HFF-Myc (cell line): ENCODE measurements at places on chromosomes 1 and 21.

DNA sequence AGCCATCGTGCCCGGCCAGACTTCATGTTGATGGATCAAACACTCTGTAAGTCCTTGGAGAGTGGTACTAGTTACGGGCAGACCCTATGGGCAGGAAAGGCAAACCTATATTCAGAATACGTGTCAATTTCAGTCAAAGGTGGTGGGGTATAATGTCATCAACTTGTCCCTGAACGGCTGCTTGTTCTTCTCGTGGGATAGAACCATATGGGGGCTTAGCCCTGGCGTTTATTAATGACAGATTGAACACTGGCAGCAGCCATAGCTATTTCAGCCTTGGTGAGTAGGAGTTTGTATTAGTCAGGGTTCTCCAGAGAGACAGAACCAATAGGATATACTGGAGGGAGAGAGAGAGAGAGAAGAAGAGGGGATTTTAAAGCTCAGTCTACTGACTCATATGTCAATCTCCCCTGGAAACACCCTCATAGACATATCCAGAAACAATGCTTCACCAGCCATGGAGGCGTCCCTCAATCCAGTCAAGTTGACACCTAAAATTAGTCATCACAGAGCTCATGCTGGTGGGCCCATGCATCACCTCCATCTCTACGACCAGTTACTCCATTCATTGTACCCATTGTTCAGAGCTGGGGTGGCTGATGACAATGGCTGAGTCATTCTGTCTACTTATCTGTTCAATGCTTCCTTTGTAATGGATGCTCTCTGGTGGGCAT lies 16.1 kb upstream of the AQP10 start:
- no peak for DNase-seq

- DNase-seq, result no peak
These were observed 328.9 kb downstream of the PTBP2 start for GRCh38 chr1:97050506-97050905.

- no peak for DNase-seq
These were observed 18.0 kb downstream of the CD247 start for GRCh38 chr1:167500283-167500860.

DNA sequence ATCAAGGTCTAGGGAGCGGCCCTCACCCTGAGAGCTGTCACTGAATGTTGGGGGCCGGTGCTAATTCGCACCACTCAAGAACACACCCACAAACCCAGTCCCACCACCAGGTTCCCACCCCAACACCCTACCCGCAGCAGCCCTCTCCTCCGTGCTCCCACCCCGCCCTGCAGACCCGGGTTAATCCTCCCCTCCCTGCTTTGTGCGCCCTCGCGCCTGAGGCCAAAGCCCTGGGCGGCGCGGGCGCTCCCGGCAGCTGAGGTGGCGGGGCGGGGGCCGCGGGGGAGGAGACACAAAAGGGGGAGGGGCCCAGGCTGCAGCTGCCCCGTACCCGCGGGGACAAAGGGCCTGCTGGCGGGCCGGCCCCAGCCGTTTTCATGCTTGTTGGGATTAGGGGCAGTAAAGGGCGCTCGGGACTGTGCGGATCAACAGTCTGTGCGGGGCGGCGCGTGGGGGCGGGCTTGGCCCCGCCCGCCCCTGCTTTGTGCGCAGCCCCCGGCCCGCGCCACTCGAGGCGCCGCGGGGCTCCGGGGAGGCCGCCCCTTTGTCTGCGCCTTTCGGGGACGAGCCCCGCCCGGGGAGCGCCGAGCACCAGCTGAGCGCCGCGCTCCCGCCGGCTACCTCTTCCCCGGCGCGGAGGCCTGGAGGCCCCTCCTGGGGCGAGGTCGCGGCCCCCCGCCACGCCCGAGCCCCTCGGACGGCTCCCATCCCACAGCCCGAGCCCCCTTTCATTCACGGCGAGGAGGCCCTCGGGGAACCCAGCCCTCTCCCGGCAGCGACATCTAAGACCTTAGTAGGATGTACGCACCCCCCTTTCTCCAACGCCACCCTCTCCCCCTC lies 10.9 kb downstream of the C1orf216 start:
- DNase-seq, result no peak

GRCh38 chr1:219542828-219543518 lies 69.9 kb downstream of the ZC3H11B start:
- no peak for DNase-seq

GRCh38 chr1:147213271-147213670 lies 11.9 kb downstream of the FMO5 start:
- no peak for DNase-seq

DNA sequence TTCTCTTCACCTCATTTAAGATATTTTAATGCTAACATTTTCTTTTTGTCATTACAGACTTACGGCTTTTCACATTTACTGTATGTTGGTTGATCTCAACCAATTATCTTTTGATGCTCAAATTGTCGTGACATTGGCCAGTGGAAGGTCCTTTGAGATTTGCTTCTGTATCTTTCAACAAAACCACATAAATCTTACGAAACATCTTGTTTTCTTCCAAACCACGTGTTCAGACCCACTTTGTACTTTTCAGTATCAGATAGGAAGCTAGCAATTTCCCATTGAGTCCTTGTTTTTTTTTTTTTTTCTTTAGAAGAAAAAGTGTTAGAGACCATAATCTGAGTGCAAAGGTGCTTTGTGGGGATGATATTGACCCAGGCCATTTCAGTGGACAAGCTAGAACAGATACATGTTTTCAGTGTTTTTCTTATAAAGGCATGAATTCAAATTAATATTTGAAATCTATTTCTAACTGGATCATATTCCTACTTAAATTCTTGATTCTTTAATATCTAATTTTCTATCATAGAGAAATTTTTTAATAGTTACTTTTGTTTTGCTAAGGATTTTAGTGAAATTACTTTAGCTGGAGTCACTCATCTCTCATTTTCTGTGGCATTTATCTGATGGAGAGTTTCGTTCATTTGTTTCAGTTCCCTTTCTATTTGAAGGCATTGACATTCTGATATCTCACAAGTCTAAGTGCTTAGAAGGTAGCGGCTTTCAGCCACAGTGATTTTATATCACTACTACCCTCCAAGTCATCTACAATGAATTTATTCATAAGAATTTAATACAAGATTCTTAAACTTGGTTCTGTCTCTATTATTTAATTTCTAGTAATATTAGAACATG lies 26.7 kb downstream of the ATG4C start:
- no peak for DNase-seq

- no peak for DNase-seq
These were observed 61.4 kb upstream of the PTGS2 start for GRCh38 chr1:186741640-186742039.

- no peak for DNase-seq
These were observed 60.0 kb upstream of the IVNS1ABP start for GRCh38 chr1:185376840-185377635.

DNA sequence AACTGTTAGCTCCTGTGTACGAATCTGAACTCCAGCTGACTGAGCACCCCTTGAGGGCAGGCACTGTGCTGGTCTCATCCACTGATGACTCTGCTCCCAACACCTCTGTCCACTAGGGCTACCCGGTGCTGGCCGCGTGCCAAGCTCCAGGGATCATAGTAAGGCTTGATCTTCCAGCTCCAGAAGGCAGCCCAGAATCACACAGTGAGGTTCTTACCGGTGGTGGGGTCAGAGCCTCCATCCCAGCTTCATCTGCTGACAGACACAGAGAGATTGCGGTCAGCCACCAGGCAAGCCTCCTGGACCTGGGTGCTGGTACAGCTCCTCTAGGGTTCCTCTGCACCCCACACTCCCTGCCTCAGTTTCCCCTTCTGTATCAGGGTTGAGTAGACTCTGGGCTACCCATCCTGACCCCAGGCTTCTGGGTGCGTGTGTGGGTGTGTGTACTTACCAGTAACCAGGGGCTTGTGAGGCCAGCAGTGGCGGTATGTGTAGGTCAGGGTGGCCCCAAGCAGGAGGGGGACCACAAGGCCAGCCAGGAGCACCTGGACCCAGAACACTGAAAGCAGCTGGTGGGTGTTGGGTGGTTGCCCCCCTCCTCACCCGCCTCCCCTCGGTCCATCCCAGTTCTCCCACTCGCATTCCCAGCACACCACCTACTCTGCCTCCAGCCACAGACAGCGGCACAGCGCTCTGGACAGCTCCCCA lies 3.4 kb downstream of the TNFRSF25 start:
- no peak for DNase-seq

- DNase-seq, result no peak
These were observed 4.4 kb upstream of the ELF3 start for GRCh38 chr1:202005958-202006357.

- no peak for DNase-seq
These were observed 2.4 kb upstream of the TARS2 start for GRCh38 chr1:150484861-150485260.

GRCh38 chr1:156126043-156126629 lies 11.6 kb downstream of the LMNA start:
- peak; percentile 93 for DNase-seq

DNA sequence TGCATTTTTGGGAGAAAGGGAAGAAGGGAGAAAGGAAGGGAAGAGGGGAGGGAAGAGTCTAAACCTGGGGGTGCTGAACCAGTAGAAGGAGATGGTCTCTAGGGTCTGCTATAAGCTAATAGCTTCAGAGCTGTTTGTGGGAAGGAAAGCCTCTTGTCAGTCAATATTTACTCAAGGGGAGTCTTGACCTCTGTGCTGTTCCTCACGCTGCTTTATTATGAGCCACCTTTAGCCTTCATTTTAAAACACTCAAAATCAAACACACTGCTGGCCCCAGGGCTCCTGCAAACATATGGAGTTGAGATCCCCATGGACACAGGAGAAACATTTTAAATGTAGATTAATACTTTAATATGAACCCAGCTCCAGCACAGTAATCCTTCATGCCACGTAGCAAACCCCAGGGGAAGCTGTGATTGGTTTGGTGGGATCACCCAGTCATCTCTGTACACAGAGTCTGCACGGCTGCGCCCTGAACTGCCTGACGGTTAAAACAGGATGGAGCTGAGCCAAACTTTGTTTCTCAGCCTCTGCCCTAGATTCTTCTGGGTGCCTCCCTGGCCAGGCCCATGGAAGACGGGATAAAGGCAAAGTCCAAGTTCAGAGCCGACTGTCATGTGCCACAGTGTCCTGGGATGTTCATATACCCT lies 40.2 kb upstream of the VWA5B1 start:
- DNase-seq, result no peak

DNA sequence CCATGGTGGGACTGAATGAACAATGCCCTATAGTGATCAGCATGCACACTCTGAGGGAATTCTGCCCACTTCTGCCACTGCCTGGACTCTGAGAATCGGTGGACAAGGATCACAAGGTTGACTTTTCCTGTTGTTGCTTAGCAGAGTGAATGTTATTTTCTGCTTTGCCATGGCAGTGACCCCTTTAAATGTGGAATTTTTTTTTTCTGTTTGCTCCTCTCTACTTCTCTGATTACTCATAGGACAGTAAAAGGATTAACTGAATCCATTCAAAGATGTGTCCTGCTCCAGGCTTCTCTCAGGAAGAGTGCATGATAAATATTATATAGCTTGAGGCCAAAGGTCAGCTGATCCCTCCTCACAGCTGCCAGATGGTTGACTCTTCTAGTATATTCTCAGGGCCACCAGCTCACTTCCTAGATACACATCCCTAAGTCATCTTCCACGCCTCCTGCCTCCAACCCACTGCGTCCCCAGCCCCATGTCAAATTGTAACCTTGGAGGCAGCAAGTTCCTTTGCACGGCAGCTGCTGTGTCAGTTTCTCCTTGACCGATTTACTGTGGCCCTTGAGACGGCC lies 74.0 kb upstream of the RALGPS2 start:
- DNase-seq, result peak; percentile 52

DNA sequence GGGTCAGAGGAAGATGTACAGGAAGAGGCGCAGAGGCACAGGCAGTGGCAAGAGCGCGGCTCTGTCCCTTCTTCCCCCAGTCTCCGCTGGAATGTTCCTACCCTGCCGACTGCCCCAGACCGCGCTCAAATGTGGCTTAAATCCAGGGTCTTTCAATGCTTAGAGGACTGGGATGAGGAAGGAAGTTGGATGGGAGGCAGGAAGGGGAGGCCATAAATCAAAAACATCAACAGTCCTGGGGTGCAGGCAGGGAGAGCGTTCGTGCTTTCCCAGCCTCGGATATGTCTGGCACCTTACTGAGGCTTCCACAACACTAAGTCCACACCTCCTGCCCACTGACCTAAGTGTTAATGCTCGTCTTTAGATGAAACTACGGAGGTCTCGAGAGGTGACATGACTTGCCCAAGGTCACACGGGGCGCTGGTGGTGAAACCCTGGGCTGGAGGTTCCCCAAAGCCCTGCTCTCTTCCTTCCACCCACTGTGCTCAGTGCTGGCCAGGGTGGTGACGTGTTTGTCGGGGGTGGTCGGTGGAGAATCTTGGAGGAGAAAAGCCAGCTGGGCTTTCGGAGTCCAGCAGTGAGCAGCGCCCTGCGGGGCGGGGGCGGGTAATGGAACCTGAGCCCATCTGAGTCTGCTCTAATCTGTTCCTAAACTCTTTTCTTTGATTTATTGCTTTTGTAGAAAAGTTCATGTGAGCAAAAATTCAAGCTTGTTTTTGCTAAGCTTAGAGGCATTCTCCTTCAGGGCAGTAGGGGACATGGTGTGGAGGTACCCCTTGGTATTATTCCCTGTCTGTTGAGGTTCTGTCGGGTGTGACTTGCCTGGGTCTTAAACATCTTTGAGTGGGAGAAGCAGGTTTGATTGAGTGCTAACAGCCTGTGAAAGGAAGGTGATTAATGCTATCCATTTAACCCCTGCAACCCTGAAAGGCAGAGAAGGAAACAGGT lies 708 bp downstream of the CDA start:
- no peak for DNase-seq

GRCh38 chr1:91872000-91872399 lies 14.0 kb downstream of the TGFBR3 start:
- DNase-seq, result no peak

DNA sequence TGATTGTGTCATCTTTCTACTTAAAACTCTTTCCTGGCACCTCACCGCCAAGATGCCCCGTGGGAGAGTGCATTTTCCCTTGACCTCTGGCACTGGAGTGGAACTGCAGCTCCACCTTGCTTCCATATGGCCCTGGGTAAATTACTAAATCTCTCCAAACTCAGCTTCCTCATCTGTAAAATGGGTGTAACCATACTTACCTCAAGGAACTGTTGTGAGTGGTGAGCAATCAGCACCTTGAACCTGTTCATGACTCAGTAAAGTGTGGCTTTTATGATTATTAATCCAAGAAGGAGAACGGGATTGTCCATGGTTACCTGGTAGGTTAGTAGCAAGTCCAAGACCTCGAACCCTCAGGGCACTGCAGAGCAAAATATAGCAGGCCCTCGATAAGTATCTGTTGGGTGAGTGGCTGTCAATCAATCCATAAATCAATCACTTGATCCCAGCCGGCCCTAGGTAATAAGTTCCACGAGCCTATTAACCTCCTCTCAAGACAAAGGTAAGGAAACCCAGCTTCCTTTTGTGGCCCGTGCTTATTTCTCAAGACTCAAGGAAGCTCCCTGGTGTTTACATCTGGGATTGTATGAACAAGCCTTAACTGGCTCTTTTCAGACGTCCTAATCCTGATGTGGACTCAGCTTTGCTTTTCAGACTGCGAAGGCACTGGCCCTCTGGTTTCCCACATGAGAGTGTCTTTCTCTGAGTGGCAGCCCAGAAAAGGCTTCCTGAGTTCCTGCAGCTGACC lies 114.0 kb upstream of the GJB5 start:
- DNase-seq, result no peak

GRCh38 chr1:228404107-228404720 lies 2.4 kb downstream of the TRIM11 start:
- DNase-seq, result no peak
